T-helper 1 cell (primary cell): ENCODE measurements at places on chromosomes 12 and 14.
A peak's percentile ranks its signal among the peaks of the same experiment; 100 is the strongest.

GRCh38 chr12:102479099-102479885 lies 1.1 kb downstream of the IGF1 start:
- DNase-seq: no peak

GRCh38 chr12:59619461-59620240 lies 23.8 kb downstream of the SLC16A7 start:
- DNase-seq: no peak

- no peak for DNase-seq
Observed at GRCh38 chr14:89131004-89131750, 285.9 kb downstream of the FOXN3 start.

- no peak for DNase-seq
Observed at GRCh38 chr14:94571950-94572349, 9.3 kb upstream of the SERPINA5 start.

GRCh38 chr12:97177481-97177880 lies 270.4 kb downstream of the NEDD1 start:
- DNase-seq: no peak

- DNase-seq: no peak
Observed at GRCh38 chr14:21524575-21525490, 1.3 kb downstream of the SALL2 start.

DNA sequence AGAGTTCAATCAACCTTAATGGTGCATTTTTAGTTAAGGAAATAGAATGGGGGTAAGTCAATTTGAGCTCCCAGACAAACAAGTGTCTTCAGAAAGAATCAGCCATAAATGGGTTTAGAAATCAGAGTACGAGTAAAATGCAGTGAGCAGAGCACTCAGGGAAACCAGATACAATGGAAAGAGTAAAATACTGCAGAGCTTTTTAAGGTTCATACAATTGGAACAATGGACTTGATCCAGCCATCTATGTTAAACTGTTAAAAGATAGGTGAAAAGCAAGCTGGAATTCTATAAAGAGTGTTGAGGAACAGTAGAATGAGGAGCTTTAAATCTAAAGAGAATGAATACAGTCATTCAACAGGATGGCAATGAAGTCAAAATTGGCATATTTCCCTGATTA lies 23.8 kb upstream of the PCNX4 start:
- no peak for DNase-seq

DNA sequence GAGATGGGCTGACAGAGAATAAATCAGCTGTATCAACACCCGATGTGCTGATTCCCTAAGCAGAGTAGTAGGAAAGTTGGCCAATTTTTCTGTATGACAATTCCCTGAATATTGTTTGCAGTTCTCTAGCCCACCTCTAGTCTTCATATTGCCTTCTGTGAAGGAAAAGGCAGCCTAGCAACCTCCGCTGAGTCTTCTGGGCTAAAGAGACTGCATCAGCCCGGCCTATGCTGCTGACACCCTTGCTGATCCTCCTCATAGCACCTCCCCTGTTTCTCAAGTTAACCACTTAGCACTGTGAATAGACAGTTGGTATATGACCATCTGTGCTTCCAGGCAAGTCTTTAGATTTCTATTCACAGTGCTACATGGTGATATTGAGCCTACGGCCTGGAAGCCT lies 161.1 kb upstream of the EGLN3 start:
- no peak for DNase-seq

GRCh38 chr12:53220694-53221202 lies 11.3 kb downstream of the RARG start:
- DNase-seq: peak; percentile 77

GRCh38 chr12:53227836-53228235 lies 4.2 kb downstream of the RARG start:
- DNase-seq: no peak

DNA sequence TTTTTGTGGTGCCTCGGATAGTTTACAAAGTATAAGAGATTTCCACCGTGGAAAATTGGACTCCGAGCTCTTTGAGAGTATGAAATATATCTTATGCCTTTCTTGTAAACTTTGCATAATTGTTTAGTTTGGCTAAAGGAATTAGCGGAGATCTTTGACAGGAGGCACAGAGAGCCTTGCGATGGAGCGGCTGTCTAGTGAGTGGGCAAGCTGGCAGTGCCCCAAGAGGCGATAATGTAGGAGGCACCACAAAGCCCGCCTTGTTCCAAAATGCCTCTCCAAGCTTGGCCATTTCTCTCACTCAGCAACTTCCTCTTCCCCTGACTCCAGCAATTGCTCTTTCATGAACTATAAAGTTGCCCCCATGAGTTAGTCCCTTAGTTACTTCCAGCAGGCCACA lies 270.1 kb upstream of the PRICKLE1 start:
- DNase-seq: no peak

DNA sequence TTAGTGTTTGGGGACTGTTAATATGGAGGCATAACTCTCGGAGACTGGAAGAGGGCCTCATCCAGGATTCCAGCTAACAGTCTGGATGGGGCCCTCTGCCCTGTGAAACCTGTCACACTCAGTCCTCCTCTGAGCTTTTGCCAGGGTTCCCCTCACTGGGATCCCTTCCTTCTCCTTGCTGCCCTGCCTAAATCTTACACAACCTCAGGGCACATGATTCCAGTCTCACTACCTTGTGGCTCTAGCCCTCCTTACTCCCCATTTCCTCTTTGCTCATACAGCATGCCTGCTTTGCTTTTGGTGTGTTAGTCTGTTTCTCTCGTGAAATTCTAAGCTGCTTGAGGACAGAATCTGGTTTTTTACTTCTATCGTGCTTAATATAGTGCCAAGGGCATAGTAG lies 942 bp upstream of the GSG1 start:
- no peak for DNase-seq

DNA sequence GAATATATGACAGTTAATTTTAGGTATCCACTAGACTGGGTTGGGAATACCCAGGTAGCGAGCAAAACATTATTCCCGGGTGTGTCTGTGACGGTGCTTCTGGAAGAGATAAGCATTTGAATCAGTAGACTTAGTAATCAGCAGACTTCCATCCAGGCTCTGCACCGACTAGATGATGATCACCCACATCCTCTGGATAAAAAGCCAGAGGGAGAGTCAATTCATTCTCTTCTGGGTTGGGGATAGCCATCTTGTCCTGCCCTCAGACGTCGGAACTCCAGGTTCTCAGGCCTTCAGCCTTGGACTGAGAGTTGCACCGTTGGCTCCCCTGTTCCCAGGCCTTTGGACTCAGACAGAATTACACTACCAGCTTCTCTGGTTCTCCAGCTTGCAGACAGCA lies 168.0 kb downstream of the PHLDA1 start:
- DNase-seq: no peak

- no peak for DNase-seq
Observed at GRCh38 chr12:101748907-101749306, 9.6 kb upstream of the SYCP3 start.

- DNase-seq: no peak
Observed at GRCh38 chr12:29695026-29695425, 88.7 kb downstream of the TMTC1 start.

- DNase-seq: no peak
Observed at GRCh38 chr14:68513838-68514607, 278.8 kb downstream of the ZFP36L1 start.

- DNase-seq: no peak
Observed at GRCh38 chr12:92357584-92358261, 212.1 kb upstream of the BTG1 start.

DNA sequence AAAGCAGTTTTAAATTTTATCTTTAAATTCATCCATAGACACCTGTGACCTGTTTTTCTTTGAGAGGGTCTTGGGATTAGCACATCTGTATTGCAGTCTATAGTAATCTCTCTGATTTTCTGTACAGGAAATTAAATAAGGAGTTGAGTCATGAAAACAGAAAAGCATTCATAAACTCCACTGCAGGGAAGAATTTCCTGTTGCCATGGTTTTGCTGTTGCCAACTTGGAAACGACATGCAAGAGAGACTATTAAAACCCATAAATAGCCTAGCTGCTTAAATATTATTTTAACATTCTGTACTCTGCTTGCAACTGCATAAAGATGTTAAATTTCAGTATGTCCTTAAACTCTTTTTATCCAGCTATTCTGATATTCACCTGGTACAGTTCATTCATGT lies 281.0 kb upstream of the RGS6 start:
- DNase-seq: no peak

DNA sequence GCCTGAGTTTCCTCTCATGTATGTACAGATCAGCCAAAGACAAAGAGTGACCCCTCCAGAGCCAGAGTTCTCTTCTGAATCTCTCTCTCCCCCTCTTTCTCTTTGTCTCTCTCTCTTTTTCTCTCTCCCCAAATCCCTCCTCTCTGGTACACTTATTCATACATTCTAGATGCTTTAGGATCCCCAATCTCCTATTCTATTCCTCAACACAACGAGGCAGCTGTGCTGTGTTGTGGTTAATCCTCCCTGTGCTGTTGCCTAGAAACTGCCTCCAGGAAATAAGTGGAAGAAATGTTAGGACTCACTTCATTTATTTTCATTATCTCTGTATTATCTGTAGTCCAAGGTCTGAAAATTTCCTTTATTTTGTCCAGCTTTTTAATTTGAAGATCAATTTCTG lies 350.5 kb upstream of the OR4E1 start:
- DNase-seq: no peak

- DNase-seq: no peak
Observed at GRCh38 chr12:116093915-116094314, 183.6 kb downstream of the MED13L start.

DNA sequence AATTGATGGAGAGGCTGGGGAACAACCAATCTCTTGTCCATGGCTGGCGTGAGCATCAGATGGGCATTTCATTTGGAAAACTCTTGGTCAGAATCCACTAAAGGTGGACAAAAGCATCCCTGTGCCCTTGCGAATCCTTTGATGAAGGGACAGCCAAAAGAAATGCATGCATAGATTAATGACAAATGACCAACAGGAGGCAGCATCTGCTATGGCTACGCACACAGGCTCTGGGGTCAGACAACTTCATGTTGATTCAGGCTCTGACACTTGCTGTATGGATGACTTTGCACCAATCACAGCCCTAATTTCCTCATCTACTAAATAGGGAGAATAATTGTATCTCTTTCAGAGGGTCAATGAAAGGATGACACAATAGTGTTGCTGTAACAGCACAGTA lies 117.5 kb downstream of the ASCL4 start:
- peak; percentile 6 for DNase-seq

DNA sequence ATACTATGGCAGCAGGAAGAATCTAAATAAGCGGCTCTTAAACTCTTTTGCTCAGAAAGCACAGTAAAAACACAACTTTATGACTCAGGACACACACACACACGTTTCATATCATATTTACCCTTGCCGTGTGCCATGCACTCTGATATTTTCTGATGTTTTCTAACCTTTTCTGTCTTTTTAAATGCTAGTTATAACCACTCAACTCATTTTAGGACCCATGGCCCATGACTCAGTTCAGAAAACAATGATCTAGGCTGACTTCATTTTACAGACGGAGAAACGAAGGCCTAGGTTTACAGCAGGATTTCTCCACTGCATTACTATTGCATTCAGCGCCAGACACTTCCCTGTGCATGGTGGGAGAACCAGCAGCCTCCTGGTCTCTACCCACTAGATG lies 9.1 kb downstream of the VWF start:
- no peak for DNase-seq
